ENCODE measurements at places on chromosomes 4 and X. TPM values are rescaled to one million over a fixed set of nuclear protein-coding genes. Genes with fewer than 3 reads are reported as not detected.

CENPVL3 gene
- 3.2 TPM for total RNA-seq

PPEF2 gene
- under 0.01 TPM for total RNA-seq

BTC gene
- 0.27 TPM for total RNA-seq

STATH gene
- total RNA-seq: not detected

TRPC3 gene
- total RNA-seq: not detected

Measured in hematopoietic multipotent progenitor cell (in vitro differentiated cells).